Activated CD4-positive, alpha-beta T cell treated with anti-CD3 and anti-CD28 coated beads for 4 hours (primary cell): ENCODE measurements at places on chromosomes 7 and 10.

DNA sequence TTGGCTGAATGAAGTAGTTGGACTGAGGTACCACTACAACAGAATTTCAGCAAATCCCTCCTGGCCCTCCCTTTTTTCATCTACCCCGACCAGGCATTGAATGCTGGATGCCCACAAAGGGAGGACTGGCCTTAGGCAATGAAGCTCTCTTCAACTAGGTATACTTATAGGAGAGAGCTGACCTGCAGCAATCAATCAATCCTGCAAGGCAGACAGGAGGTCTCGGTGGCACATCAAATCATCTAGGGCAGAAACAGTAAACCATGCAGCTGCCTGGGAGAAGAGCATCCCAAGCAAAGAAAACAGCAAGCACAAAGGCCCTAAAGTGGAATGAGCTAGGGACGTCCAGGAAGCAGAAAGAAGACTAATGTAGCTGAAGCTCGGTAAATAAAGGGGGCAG lies 2.4 kb upstream of the ABRAXAS2 start:
- no peak for DNase-seq

DNA sequence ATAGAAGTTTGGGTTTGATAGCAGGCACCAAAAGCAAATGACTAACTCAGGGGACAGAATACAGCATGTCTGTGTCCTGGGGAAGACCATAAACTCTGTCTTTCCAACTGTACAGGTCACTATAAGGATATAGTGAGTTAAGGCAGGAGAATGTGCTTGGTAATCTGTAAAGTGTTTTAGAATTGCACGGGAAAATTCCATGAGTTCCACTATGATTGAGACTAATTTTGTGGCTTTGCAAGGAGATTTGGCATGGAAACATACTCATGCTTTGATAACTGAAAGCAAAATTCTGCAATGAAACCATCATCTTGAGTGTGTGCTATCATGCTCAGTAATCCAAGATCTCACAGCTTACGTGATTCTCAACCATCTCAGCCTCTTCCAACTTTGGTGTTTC lies 152.6 kb downstream of the PKD1L1 start:
- DNase-seq, result no peak

DNA sequence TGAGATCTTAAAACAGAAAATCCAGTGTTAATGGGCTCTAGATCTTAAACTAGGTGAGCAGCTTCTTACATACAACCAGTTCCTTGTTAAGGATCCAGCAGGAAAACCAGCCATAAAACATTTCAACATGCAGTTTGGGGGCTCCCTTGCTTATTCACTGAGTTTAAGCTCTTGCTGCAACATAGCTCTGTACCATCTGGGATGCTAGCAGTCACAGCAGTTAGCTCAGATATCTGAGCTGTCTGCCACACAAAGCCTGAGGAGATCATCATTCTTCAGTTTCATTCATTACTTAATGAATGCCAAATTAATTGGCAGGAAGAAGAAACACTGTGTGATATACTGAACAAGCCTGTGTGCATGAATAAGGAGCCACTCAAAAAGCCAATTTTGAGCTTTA lies 62.8 kb downstream of the PODXL start:
- DNase-seq, result no peak

DNA sequence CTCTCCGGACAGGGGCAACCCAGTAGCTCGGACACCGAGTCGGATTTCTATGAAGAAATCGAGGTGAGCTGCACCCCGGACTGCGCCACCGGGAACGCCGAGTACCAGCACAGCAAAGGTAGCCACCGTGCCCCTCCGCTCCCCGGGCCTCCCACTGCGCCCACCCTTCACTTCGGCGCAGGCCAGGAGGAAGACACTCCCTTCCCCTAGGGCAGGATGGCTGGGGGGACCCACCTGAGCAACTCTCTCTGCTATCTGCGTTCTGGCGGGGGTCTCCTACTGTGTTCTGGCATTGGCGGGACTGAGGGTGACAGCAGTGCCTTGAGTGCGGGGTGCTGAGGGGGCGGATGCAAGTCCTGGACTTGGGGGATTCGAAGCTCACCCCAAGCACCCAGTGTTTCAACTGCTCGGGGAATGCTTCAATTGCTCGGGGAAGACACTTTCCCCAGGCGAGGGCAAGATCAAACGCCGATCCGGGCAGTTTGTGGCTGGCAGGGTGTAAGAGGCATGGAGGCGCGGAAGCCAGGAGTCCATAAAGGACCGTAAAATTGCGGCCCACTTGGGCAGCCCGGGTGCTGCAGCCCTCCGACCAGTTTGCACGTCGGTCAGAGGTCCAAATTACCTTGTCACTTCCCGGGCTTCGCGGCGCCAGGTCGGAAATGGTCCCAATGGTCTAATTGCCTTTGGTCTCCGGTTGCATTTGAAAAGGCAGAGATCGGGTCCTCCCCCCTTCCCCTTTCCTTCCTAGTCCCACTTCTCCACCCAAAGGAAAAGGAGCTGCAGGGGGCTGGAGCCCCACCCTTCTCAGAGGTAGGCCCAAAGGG lies 950 bp downstream of the EVX1 start:
- no peak for DNase-seq

- peak; percentile 39 for DNase-seq
Observed at GRCh38 chr10:32413513-32413912, 32.4 kb upstream of the CCDC7 start.

DNA sequence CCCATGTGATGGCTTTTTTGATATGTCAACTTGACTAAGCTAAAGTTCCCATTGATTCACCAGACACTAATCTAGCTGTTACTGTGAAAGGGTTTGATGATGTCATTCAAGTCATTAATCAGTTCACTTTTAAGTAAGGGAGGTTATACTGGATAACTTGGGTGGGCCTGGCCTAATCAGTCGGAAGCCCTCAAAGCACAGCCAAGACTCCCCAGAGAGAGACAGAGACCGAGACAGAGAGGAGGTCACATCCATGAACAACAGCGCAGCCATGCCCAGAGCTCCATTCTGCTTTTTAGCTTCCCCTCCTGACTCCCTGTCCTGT lies 103.4 kb downstream of the TRIL start:
- no peak for DNase-seq

DNA sequence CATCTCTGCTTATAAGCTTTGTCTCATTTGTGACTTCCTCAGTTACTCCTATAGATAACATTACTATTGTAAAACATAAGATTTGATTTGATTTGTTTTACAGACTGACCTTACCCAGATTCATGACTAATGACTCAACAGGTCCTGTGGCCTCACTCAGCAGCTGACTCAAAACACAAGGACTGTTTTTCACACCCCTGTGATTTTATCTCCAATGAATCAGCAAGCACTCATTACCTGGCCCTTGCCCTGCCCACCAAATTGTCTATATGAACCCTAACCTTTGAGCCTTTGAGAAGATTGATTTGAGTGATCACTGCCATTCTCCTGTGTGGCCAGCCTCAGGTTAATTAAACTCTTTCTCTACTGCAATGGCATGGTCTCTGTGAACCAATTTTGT lies 1064.6 kb upstream of the LRRTM3 start:
- DNase-seq, result no peak

DNA sequence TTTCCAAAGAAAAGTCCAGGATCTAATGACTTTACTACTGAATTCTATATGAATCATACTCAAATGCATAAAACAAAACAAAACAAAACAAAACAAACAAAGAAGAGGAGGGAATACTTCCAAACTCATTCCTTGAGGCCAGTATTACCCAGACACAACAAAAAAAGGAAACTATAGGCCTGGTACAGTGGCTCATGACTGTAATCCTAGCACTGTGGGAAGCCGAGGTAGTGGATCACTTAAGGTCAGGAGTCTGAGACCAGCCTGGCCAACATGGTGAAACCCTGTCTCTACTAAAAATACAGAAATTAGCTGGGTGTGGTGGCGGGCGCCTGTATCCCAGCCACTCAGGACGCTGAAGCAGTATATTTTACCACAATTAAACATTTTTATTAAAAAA lies 114.6 kb downstream of the NRBF2 start:
- no peak for DNase-seq

GRCh38 chr7:95059842-95060313 lies 152.5 kb downstream of the PPP1R9A start:
- DNase-seq, result no peak

DNA sequence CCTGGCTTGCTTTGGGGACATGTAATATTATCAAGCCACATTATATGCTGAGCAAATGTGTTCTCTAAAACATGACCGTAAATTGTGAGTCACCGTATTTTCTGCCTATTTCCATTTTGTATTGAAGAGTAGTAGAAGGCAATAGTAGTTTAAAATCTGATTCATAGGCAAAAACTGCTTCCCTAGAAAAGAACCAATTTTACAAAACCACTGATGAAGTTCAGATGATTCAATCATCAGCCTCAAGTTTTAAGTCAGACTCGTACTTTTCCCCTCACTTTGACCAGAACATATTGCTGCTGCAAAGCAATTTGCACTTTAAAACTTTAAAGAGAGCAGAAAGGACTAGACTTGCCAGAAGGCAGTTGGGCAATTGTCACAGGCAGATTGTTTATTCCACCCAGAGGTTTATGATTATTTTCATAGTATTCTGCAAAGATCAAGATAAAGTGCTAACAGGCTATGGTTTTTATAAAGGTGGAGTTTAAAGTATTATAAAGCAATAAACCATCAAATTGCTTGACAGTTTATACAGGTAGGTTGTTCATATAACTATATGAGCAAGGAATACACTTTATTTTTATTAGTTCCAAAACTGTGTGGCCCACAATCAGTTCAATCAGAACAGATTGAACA lies 168.2 kb downstream of the ETV1 start:
- no peak for DNase-seq

- DNase-seq, result no peak
Observed at GRCh38 chr7:117848941-117849340, 24.3 kb downstream of the CTTNBP2 start.

DNA sequence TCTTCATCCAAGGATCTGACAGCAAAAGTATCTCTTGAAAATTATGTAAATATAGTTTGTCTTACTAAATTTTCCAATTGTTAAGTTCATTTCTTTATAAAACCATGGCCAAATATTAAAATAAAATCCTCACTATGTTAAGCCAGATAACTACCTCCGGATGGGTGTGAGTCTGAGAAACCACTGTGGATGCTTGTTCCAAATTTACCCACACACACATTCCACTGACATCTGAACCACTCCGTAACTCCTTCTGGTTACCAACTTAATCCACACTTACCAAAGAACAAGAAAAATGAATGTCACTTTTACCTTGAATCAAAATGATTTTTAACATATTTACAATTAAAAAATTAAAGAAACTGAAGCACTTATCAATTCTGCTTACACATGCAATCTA lies 19.7 kb downstream of the CYTH3 start:
- DNase-seq, result no peak

DNA sequence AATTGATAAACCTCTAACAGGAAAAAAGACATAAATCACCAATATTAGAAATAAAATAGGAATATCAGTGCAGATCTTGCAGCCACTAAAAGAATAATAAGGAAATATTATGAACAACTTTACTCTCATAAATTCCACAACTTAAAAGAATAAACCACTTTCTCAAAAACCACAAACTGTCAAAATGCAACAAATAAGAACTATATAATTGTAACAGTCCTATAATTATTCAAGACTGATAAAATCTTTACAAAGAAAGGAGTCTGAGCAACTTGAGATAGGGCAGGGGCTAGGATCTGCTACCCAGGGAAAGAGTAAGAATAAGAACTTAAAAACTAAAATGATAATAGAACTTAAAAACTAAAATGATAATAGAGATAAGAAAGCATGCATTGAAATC lies 169.5 kb upstream of the GDF10 start:
- no peak for DNase-seq

DNA sequence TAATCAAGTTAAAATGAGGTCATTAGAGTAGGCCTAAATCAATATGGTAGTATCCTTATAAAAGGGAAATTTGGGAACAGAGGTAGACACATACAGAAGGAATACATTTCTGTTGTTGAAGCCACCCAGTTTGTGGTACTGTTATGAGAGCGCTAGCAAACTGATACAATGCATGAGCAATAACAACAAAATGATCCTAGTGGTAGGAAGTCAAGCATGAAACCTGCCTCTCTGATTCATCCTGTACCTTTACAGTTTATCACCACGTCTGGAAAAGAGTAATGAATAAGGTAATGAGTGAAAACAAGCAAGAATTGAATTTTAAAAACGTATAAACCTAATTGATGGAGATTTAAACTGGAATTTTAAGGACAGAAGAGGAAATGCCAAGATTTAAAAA lies 217.2 kb downstream of the PCLO start:
- no peak for DNase-seq

- DNase-seq, result no peak
Observed at GRCh38 chr7:150343225-150343624, 1.8 kb upstream of the RARRES2 start.

GRCh38 chr10:27884185-27884641 lies 114.7 kb downstream of the ODAD2 start:
- no peak for DNase-seq

DNA sequence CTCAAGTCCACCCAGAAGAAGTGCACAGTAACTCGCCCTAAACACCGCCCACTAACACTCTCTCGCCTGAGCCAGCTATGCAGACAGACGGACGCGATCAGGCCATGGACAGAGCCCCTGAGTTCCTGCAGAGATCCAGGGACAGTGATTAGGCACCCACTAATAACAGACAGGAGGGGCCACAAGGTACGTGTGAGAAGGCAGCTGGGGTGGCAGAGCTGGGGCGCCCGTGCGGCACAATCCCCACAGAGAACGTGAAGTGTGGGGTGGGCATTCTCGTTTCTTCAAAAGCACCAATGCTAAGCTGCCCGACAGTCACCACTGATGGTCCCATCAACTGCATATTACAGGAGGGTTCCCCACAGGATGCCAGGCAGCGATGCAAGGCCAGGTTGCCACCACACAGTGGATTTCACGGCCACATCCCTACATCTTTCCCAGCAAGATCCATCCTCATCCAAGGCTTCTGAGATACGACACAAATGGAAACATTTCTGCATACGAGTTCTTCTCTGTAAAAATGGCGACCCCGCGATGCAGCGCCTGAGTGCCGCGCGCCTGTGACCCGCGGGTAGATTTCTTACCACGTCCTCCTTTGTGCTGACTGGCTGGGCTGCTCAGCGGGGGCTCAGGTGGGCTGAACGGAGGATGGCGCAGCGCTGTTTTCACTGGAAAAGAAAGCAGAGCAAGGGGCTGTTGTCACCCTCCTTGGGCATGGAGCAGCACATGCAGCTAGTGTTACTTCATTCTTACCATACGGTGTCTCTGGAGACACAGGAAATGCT lies 237.5 kb downstream of the TNS3 start:
- no peak for DNase-seq

GRCh38 chr10:43209074-43209455 lies 57.8 kb downstream of the RASGEF1A start:
- no peak for DNase-seq

GRCh38 chr7:122972056-122972455 lies 23.4 kb downstream of the TAS2R16 start:
- DNase-seq, result no peak

- no peak for DNase-seq
Observed at GRCh38 chr10:125144693-125145623, 15.4 kb downstream of the CTBP2 start.

- peak; percentile 16 for DNase-seq
Observed at GRCh38 chr7:142391191-142391992, 133.5 kb upstream of the PRSS58 start.

DNA sequence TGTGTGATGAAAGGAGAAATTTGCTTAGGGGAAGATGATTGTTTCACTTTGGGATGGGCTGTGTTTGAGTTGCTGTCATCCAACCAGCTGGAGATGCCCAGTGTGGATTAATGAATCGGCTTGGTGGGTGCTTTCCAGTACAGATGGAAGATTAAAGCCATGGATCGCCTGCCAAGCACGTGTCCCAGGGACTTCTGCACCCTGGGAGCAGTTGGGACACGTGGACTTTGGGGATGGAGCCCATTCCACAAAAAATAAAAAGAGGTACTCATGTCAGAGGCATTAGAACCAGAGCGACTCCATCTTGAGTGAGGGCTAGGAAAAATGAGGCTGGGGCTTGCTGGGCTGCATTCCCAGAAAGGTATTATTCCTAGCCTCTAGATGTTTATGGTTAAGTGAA lies 29.3 kb upstream of the PRLHR start:
- DNase-seq, result no peak
